ENCODE measurements at places on chromosomes 12 and 14.

GRCh38 chr14:105139212-105139825 lies 29.3 kb downstream of the JAG2 start:
- no peak for DNase-seq

DNA sequence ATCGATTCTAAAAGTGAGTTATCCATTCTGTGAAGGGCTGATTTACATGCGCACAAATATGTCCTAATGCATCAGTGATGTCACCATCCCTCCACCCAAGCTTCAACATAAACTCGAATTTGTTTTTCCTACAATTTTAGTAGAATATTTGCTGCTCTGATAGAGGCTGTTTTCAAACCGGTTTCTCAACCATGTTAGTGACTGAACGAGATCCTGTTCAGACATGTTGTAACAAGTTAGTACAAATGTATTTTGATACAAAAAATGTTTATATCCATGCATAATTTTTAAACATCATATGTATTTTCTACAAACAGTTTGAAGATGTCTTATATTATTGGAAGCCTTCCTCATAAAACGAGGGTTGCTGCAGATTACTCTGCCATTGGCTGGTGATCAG lies 12.7 kb upstream of the PRB2 start:
- no peak for DNase-seq

GRCh38 chr14:59284059-59284458 lies 95.6 kb downstream of the DAAM1 start:
- DNase-seq = no peak

GRCh38 chr12:8609061-8609570 lies 3.5 kb downstream of the AICDA start:
- no peak for DNase-seq

DNA sequence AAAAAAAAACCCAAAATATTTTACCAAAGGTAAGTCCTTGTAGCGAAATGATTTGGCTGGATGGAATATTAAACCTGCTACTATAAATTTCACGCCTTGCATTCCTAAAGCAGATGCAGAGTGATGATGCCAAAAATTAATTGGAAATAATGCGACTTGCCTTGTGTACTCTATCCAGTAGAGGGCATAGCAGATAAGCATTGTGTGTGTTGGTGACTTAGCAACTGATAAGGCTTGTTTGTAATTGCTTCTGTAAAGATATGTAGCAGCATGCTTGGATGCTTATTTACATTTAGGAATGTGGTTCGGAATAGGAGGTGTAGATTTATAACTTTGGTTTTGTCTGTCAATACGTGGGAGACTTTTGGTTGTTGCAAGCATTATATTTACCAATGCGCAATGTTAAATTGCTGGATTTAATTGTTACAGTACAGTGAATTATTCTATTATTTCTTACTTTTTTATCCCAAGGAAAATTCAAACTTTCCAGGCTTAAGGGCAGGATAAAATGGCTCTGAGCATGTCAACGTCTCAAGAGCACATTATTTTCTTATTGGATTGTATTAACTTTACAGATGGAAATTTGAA lies 80.5 kb downstream of the TMEM260 start:
- no peak for DNase-seq

GRCh38 chr14:90272523-90272922 lies 16.2 kb downstream of the PSMC1 start:
- DNase-seq = no peak

- no peak for DNase-seq
Measured at GRCh38 chr14:43019826-43020225, 1413.2 kb downstream of the LRFN5 start.

DNA sequence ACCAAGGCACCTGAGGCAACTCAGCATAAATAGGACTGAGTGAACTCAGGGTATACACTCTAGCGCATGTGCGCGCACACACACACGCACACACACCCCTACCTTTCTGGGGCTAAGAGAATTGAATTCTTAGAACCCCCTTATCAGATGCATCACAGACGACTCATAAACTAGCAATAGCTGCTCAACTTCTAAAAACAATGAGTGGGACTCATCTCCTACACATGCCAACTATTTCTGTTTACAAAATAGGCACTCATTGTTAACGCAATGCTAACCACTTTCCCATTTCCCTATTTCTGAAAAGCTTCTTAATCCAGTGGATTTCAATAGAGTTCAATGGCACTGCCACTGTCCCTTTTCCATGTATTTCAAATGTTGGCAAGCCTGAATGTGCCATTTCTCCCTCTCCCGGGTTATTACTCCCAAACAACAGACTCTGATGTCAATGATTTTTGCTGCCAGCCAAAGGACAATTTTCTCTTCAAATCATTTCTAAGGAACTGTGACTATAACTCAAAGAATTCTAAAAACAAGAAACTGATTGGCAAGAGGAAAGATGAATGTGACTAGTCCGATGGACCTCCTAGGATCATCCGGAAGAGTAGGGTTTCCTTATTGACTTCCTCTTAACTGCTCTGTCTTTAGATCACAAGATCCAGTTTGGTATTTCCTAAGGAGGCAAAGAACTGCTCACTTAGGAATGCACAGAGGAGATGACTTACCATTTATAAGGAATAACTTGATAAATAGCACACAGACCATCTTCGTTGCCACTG lies 48.8 kb downstream of the SLC38A1 start:
- peak; percentile 56 for DNase-seq

DNA sequence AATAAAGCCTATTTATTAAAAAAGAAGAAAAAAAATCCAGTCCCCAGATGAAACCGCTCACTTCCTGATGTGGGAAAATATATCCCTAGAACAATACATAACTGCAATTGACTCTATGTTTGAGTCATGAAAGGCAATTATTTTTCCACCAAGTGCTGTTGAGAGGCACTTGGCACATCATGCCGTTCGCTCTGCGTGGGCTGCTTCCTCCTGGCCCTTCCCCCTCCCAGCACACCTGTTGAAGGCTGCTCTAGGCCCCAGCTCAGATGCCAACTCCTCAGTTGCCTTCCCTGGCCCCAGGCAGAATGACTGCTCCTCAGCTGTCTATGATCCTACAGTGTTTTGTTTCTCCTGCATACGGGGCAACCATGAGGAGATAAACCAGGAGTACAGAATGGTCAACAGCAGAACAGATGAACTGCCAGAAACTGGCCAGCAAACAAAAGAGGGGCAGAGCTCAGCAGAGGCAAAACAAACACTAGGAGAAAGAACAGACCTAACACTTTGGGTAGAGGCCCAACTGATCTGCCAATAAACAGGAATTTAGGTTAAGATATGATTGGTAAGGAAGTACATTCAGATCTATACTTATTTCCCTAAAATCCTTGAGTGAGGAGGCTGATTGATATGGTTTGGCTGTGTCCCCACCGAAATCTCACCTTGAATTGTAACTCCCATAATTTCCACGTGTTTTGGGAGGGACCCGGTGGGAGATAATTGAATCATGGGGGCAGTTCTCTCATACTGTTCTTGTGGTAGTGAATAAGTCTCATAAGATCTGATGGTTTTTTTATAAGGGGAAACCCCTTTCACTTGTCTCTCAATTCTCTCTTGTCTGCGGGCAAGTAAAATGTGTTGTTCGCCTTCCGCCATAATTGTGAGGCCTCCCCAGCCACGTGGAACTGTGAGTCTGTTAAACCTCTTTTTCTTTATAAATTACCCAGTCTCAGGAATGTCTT lies 58.6 kb downstream of the SLC38A1 start:
- DNase-seq = peak; percentile 48

DNA sequence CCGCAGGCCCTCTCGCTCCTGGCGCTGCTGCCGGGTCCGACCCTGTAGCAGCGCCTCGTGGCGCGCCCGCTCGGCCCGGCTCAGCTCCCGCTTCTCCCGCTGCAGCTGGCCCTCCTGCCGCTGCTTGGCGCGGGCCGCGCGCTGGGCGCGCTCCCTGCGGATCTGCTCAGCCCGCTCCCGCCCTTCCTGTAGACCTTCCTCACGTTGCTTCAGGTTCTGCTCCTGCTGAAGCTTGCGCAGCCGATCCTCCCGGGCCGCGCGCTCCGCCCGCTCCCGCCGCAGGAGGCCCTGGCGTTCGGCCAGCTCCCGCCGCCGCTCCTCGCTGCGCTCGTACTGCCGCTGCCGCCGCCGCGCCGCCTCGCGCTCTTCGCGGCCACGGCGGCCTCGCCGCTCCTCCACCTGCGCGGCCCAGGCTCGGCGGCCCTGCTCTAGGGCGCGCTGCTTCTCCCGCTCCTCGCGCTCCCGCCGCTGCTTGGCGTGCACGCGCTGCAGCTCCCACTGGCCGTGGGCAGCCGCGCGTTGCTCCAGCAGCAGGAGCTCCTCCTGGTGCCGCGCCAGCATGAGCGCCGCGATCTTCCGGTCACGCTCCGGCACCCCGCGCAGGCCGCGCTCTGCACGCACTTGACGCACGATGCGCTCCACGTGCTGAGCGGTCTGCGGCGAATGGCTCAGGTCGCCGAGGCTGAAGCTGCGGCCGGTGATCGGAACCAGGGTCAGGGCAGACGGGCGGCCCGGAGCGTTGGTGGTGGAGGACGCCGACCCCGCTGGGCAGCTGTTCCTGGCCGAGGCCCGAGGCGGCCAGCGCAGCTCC lies 2.4 kb downstream of the CCDC177 start:
- DNase-seq = no peak

GRCh38 chr12:73632661-73633060 lies 905.0 kb upstream of the ATXN7L3B start:
- DNase-seq = no peak

GRCh38 chr12:65886996-65887395 lies 62.7 kb downstream of the HMGA2 start:
- DNase-seq = no peak

- no peak for DNase-seq
Measured at GRCh38 chr12:106094304-106094703, 44.5 kb downstream of the NUAK1 start.

DNA sequence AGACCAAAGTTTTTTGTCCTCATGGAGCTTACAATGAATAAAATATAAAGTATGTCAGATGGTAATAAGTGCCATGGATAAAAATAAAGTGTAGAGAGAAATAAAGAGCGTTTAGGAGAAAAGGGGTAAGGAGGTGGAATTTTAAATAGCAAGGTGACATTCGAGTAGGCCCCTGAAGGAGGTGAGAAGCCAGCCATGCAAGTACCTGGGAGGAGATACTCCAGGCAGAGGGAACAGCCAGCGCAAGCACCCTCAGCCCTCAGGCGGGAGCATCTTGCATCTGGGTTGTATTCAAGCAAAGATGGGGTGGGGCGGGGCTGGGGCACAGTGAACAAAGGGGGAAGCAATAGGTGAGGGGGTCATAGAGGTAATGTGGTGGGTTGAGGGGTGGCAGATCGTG lies 4.3 kb downstream of the TBC1D30 start:
- no peak for DNase-seq

DNA sequence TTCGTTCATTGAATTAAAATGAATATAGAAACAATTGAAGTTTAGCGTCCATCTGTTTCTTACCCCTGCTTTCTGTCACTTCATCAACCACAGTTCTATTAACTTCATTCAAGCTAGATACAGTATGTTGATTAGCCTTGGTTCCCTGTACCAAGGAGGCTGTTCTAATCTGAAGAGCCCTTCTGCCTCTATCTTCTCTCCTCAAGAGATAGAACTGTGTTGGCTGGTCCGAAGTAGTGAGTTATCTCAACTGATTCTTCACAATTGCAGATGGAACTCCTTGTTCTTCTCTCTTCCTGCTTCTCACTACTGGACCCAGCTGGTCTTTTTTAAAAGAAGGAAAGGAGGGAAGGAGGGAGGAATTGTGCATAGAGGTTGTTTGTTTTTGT lies 82.1 kb upstream of the TRAF3 start:
- no peak for DNase-seq
